ENCODE measurements at places on chromosomes 1 and 21. TPM values are rescaled to one million over a fixed set of nuclear protein-coding genes. Genes with fewer than 3 reads are reported as not detected.

DNA sequence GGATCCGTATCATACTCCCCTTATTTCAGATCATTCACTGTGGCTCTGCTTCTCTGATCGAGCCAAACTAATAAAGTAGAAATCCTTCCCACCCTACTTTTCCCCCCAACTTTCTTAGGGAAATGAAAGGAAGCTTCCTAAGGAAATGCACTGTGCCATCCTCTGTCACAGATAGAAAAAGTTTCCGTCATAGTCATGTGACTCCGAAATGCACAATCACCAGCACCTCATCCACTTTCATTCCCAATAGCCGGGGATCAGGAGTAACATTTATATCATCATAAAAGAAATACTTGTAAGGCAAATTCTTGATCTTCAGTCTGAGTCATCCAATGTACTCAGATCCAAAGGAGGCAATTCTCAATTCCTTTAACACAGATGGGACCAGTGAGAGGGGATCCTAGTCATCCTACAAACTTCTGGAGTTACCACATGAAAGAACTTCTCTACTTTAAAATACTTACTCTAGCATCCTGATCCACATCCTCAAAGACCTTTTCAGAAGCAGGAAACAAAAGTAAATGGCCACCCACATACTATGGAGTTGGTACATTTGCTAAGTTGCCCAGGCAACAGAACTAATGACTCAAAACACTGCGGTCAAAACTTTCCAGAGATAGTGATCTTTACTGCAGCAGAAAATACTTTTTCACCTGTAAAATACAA, 97.8 kb upstream of the ZC3H11B start:
- no peak for DNase-seq

DNA sequence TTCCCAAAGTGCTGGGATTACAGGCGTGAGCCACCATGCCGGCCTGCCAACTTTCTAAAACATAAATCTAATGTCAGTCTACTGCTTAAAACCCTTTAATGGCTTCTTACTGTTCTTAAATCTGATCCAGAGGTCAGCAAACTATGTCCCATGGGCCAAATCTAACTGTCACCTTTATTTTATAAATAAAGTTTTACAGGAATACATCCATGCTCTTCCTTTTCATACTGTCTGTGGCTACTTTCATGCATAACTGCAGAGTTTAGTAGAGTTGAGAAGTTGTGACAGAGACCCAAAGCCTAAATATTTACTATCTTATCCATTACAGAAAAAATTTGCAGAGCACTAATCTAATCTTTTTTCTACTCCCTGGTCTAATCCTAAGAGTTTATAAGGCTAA, 3.8 kb downstream of the ERI3 start:
- no peak for DNase-seq

DNA sequence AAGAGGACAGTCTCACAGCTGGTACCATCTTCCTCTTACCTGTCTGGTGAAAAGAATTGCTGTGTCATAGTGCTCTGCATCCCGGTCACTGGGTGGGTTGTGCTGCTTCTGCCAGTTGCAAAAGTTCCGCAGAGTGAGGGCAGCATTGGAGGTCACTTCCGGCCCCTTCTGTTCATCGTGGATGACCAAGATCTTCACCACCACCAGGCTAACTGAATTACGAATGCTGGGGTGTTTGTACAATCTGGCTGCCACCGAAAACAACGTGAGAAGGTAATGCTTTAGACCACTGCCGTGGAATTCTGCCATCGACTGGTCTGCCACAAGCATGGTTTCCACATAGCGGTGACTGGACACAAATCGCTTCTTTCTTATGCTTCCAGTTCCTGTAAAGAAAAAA, 2.9 kb downstream of the ADAMTS1 start:
- no peak for DNase-seq

Gene ALX3
- not detected for total RNA-seq

DNA sequence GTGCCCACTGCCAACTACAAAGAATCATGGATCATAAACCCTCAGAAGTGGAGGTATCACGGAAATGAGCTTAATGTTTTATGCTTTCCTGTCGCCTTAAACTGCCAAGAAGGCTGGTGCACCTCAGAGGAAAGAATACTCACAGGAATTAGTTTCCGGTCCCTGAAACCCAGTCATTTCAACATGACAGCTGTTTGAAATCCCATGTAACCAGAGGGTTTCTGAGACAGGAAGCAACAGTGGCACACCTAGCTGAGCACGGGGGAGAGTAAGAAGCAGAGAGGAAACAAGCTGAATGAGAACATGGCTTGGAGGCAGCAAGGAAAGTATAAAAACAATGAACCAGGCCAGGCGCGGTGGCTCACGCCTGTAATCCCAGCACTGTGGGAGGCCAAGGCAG, 3.9 kb downstream of the JAK1 start:
- no peak for DNase-seq

- no peak for DNase-seq
Measured at GRCh38 chr21:26843933-26844257, 1.3 kb downstream of the ADAMTS1 start.

- no peak for DNase-seq
Measured at GRCh38 chr1:206658264-206658980, 23.1 kb downstream of the DYRK3 start.

DNA sequence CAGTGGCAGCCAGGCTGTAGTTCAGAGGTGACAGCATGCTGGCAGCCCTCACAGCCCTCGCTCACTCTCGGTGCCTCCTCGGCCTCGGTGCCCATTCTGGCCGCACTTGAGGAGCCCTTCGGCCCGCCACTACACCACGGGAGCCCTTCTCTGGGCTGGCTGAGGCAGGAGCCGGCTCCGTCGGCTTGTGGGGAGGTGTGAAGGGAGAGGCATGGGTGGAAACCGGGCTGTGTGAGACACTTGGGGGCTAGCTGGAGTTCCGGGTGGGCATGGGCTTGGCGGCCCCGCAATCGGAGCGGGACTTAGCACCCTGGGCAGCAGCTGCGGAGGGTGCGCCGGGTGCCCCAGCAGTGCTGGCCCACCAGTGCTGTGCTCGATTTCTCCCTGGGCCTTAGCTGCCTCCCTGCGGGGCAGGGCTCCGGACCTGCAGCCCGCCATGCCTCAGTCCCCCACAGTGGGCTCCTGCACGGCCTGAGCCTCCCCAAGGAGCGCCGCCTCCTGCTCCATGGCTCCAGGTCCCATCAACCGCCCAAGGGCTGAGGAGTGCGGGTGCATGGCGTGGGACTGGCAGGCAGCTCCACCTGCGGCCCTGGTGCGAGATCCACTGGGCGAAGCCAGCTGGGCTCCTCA, 396.8 kb downstream of the FAM72C start:
- no peak for DNase-seq

Gene OR2T27
- not detected for total RNA-seq

DNA sequence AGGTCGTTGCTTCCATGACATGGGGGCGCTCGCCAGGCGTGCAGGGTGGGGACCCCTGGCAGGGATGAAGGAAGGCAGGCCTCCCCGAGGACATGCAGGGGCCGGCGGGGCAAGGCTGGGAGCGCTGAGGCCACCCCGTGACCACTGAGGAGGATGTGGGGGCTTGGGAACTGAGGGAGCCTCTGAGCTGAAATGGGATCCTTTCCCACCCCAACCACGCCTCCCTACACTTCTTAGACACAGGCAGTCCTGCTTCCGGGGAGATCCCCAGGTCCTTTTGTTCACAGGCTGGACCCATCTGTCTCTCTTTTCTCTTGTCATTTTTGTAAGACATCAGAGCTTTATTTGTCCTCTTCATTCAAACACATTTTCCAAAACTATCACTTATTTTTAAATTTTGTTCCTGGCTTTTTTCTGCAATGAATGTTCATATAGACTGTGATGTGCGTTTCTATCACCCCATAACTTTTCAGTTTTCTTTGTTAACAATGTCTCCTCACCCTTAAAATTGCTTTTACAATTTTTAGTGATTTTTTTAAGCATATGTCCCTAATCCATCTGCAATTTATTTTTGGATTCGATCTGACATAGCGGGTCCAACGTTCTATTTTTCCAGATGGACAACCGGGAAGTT, 156.7 kb upstream of the BACE2 start:
- no peak for DNase-seq

- DNase-seq: no peak
Measured at GRCh38 chr1:220243947-220244346, 28.3 kb downstream of the RAB3GAP2 start.

- no peak for DNase-seq
Measured at GRCh38 chr1:111821121-111821745, 65.5 kb downstream of the DDX20 start.

- no peak for DNase-seq
Measured at GRCh38 chr1:20329793-20330542, 39.3 kb downstream of the VWA5B1 start.

Gene IFI44
- total RNA-seq: 19.7 TPM

DNA sequence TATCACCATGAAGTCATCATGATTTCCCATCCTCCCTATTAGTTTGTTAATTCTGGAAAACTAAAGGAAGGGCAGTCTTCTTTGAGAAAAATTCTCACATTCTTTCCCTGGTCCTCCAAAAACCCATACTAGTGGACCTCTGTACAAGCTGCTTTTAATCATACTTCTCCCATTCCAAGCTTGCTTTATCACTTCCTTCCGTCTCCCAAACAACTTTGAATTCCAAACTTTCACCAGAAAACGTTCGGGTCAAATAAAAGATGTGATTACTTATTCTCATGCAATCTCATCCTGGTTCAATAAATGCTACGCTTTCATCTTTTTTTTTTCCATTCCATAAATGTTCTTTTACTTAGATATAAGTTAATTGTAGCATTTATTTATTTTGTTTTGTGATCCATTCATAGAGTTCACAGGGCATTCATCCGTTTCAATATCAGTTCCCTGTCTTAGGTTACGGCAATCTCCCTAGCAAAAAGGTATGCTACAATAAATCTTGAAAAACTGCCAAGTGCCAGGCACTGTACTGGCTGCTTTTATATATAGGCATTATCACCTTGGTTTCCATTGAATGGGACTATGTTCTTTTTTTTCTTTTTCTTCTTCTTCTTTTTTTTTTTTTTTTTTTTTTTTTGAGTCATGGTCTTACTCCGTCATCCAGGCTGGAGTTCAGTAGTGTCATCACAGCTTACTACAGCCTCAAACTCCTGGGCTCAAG, 100.2 kb upstream of the GREM2 start:
- DNase-seq: no peak

GRCh38 chr1:56452027-56453011, 127.0 kb downstream of the PLPP3 start:
- DNase-seq: no peak

Gene RGSL1
- not detected for total RNA-seq

Gene DMBX1
- not detected for total RNA-seq

Gene RXFP4
- not detected for total RNA-seq

Gene DUSP23
- 47.5 TPM for total RNA-seq

- DNase-seq: no peak
Measured at GRCh38 chr1:157173900-157174410, 35.8 kb upstream of the ETV3 start.

- no peak for DNase-seq
Measured at GRCh38 chr1:145908653-145909052, 1.2 kb downstream of the ITGA10 start.

GRCh38 chr1:201570886-201571624, 32.1 kb downstream of the NAV1 start:
- no peak for DNase-seq

DNA sequence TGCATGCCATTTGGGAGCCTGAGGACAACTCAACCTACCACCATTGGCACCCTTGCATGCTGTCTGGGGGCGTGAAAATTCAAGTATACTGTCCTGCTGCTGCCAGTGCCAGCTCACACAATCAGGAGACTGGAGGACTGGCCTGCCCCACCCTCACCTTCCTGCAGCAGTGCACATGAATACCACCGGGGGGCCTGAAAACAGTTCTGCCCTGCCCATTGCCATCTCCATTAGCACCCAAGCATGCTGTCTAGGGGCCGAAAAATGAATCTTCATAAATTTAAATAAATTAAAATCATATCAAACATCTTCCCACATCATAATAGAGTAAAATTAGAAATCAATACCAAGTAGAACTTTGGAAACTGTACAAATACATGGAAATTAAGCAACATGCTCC, 322.1 kb upstream of the TMPRSS15 start:
- no peak for DNase-seq

Gene EFHD2
- total RNA-seq: 103 TPM

Gene OR2L13
- total RNA-seq: not detected
